Mucosa of gallbladder (tissue), 1 donor: ENCODE measurements at places on chromosomes 5 and 9. TPM values are rescaled to one million over a fixed set of nuclear protein-coding genes. Genes with fewer than 3 reads are reported as not detected.

WNT8A gene
- not detected for total RNA-seq

DBH gene
- 0.06 TPM for total RNA-seq

FOXD4L5 gene
- not detected for total RNA-seq

PTGS1 gene
- total RNA-seq, result 24.1 TPM

PHAX gene
- 30.2 TPM for total RNA-seq

HRCT1 gene
- total RNA-seq, result 2.0 TPM

KIF3A gene
- total RNA-seq, result 15.5 TPM

NUTM2F gene
- not detected for total RNA-seq

PCDHB15 gene
- 3.6 TPM for total RNA-seq

GCNT4 gene
- total RNA-seq, result 36.2 TPM

RXRA gene
- total RNA-seq, result 106 TPM

DNA sequence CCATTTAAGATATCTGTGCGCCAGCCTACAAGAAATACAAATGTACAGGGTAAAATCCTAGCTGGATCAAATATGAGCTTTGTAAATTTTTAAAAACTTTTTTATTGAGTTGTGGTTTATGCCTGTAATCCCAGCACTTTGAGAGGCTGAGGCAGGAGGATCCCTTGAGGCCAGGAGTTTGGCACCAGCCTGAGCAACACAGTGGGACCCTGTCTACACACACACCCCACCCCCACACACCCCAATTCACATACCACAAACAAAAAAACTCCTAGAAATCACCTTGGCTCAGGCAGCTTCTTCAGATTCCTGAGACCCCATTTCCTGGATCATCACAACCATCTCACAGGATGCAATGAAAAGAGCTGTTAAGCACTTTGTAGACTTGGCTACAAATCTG is 46.4 kb downstream of the CDK7 start:
- DNase-seq, result no peak

DNA sequence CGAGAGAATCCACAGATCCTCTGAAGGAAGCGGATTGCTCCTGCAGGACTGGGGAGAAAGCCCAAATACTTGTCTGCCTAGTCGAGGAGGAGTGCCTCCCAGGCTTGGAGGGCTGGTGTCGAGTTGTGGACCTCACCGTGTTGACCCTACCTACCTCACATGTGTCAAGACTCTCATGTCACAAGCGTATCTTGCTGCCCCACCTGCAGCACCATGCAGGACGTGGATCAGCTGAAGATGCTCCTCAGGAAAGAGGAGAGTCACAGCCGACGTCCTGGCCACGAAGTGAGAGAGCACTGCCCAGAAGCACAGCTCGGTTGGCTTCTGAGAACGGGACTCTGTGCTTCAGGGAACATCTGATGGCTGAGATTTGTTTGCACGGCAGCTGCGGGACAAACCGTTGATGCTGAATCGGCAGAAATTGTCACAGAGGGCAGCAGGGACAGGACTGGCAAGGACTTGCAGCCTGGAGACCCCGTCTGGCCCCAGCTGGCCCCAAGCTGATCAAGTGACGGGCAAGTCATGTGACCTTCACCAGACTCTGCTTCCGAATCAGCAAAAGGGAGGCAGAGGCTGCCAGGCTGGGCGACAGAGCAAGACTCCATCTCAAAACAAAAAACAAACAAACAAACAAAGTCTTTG is 119.1 kb upstream of the ITGA1 start:
- DNase-seq, result no peak

GRCh38 chr9:134365791-134366222 is 39.6 kb downstream of the RXRA start:
- no peak for DNase-seq

DNA sequence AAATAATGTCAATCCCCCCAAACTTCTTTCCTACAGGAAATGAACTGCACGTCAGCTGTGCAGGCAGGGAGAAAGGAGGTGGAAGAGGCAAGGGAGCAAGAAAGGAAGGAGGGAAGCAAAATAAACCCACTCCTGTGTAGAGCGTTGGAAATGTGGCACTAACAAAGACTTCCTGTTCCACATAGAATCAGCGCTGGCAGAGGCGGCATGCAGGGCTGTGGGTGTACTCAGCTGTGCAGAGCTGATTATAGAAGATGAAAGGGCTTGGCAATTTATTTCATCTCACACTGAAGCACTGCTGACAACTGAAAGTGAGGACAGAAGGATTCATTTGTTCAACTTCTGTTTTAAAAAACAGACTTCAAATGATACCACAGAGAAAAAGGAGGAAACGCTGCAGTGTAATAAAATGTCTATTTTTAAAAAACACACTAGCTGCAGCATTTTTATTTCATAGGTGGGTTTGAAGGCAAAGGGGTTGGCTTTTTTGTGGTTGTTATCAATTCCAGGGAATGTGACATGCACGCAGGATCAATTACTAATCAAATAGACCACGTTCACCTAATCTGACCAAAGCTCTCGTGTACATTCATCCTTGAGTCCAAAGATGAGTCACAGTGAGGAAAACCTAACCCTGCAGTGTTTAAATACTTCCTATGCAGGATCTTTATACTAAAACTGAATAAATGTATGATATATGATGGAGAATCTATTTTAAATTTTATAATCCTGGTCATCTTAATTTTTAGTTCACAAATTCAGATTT is 583.5 kb downstream of the ZNF608 start:
- no peak for DNase-seq

- DNase-seq, result no peak
Observed at GRCh38 chr5:149457393-149457763, 78.3 kb upstream of the IL17B start.

- no peak for DNase-seq
Observed at GRCh38 chr9:123438321-123438720, 82.3 kb downstream of the CRB2 start.

GRCh38 chr5:88722546-88723073 is 160.4 kb downstream of the MEF2C start:
- no peak for DNase-seq

DNA sequence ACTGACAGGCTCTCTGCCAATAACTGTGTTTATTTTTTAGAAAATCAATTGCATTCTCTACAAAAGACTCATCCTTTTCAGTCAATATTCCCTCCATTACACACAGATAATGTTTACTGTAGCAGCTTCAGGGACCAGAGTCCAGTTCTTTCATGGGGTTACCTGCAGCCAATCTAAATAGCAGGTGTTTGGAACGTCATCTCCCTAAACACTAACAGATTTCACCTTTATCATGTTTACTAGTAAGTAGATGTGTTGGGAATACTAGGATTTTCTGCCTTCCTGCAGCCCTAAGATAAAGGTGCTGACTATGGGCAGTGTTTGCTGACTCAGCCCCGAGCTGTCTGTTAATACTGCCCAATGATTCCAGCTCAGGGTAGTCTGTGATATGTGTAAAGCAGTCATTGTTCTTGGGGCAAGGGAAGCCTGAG is 447.0 kb downstream of the KIF4B start:
- peak; percentile 70 for DNase-seq

DNA sequence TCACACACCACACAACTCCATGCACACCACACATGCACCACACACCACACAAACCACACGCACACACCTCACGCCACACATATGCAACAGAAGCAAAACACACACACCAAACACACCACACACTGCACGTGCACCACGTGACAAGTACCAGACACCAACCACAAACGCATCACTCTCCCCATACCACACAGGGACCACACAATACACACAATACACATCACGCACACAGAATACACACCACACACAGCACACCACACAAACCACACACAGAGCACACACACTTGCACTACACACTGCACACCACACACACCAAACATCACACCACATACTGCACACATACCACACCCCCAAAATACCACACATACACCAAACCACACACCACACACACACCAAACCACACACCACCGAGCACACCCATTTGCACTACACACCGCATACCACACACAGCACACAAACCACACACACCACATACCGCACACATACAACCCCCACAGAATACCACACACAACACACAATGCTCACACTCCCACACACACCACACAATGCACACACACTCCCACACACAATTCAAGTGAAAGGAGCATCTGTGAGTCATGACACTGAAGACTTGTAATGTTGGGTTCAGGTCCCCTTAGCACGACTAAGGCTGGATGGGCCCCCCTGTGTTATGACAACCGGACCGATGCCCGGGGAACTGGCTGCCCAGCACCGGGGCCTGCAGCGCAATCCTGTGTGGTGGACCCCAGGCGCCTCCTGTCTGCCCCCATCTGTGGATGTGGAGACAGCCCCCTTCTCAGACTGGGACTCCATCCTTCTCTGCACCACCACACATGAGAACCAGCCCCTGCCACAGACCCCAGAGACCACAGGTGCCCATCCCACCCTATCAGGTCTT is 6.0 kb upstream of the ZDHHC11 start:
- DNase-seq, result no peak

GRCh38 chr5:173835131-173835530 is 53.0 kb upstream of the CPEB4 start:
- no peak for DNase-seq

GRCh38 chr9:135811801-135812200 is 95.5 kb downstream of the CAMSAP1 start:
- DNase-seq, result no peak

GRCh38 chr9:90420768-90421513 is 221.7 kb downstream of the DIRAS2 start:
- DNase-seq, result no peak

DNA sequence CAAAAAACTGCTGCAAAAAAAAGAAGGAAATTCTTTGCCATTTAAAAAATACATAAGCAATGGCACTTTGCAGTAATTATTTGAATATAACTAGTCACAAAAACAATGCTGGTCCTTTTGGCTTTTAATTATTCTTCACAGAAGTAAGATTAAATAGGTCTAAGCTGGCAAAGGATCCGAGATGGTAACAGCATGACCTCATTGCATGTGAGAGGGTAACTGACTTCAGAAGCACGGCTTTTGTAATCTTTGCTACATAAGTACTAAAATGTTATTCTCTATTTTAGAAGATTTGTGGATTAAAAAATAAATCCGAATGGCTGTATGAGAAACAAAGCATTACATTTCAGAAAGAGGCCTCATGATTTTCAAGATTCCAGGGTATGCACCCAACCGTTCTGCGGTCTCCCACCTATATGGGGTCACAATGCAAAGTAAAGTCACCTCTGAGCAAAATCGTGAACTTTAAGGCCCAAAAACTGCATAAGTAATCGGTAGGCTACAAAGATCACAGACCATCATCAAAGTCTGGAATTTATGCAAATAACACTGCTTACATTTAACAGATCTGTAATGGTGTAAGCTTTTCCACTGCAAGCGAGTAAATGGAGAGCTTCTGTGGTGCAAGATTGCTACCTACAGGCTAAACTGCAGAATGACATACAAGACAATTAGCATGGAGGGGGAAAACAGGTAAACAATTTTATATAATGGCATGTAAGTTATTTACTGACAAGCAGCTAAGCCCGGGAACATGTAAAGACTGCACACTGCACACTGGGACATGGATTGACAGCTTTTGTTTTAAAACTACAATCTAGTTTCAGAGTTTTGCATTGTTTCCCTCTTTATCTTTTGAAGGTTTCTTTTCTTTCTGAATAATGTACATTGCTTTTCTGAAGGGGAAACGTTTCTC is 231.6 kb downstream of the SLF1 start:
- DNase-seq, result no peak

DNA sequence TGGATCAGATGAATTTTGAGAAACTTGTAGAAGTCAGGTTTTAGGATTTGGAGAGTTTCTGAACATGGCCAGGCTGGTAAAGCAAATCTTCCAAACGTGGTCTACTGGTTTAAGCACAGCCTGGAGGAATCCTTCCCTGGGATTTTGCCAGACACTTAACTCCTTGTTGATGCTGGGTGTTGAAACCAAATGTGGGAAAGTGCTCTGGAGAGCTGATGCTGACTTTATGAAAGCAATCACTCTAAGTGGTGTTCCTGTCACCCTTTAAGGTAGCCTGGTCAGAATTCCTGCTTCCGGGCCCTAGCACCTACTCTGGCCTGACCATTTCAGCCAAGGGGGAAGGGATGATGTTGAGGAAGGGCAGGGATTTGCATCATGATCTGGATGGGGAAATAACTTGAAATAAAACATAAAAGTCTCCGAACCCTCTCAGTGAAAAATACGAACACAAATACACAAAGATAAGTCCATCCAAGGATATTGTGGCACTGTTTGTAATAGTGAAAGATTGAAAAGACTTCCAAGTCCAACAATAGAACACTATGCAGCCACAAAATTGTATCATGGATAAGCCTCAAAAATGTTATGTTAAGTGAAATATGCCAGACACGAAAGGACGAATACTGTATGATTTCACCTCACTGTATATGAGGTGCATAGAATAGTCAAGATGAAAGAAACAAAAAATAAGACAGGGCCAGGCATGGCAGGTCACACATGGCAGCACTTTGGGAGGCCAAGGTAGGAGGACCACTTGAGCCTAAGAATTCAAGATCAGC is 57.7 kb downstream of the PDE6A start:
- no peak for DNase-seq

DNA sequence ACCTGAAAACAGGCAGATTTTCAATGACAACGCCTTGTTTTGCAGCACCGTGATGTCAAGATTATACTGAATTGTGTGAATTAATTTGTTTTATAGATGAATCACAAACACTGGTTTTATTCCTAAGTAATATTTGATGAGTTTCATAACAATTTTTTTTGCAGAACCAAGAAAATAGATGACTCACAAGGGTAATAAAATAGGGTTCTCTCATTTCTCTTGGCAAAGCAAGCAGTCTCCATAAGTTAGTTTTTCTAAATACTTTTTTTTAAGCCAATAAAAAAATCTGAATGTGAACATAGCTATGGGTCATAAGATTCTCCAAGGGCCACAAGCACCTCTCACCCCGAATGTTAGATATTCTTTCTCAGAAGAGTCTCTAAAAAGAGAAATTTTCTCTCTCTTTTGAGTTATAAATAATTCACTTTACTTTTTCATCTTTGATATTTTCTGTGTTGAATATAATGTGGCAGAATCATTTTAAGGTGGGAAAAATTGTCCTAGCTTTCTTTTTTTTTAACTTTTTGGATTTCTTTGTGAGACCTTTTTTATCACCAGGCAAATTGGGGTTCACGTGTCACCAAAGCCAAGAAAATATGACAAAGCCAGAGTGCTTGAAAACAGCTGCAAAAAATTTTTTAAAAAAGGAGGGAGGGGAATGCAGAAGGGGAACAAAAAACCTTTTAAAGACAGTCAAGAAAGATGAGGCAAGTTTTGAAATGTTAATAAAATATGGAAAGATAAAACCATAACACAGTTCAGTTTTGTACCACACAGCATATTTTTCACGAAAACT is 174.6 kb upstream of the DAPK1 start:
- no peak for DNase-seq

DNA sequence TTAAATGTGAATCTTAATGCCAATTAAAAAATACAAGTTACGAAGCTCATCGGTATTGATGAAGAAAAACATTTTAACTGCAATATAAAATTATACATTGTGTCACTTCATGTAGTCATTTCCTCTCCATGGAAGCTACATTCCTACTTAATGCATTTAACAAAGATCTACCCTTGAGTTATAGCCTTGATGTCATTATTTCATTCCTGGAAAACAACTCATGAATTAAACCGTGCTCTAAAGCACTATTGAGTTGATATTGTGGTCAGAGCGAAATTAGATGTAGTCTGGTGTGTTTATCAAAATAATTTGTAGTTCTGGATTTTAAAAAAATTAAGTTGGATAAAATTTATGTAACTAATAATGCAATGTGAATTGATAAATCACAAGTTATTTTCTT is 11.1 kb downstream of the C5orf47 start:
- DNase-seq, result no peak
